ENCODE measurements at places on chromosomes 4 and X.
A peak's percentile ranks its signal among the peaks of the same experiment; 100 is the strongest.

DNA sequence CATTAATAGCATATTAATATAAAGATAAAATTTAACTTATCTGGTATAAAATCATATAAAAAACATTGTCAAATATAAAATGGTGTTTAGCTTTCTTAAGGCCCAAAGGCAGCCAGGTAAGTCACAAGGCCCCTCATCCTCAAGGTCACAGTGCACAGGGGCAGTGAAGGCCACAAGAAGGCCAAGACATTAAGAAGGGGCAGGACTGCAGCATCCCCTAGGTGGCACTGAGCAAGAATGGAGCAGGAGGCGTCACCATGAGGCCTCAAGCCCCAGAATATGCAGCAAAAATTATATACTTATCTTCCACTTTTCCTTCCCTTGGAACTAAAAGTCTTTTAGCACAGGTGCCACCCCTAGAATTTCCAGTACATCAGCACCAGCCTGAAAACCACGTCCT, 49.5 kb upstream of the MAGEA8 start:
- DNase-seq: no peak

- peak; percentile 16 for DNase-seq
These were observed at the start of gene MAP7D2 for GRCh38 chrX:20116577-20117240. TSS of gene MAP7D2 (minus strand) at chrX:20116907. CDS start at chrX:20116879, 28 bp downstream.

GRCh38 chr4:187364401-187364800, 631.2 kb upstream of the ZFP42 start:
- no peak for DNase-seq

- DNase-seq: no peak
These were observed 94.0 kb downstream of the AFAP1 start for GRCh38 chr4:7845493-7846128.

GRCh38 chr4:89939994-89940393, 45.3 kb downstream of the MMRN1 start:
- DNase-seq: peak; percentile 12

DNA sequence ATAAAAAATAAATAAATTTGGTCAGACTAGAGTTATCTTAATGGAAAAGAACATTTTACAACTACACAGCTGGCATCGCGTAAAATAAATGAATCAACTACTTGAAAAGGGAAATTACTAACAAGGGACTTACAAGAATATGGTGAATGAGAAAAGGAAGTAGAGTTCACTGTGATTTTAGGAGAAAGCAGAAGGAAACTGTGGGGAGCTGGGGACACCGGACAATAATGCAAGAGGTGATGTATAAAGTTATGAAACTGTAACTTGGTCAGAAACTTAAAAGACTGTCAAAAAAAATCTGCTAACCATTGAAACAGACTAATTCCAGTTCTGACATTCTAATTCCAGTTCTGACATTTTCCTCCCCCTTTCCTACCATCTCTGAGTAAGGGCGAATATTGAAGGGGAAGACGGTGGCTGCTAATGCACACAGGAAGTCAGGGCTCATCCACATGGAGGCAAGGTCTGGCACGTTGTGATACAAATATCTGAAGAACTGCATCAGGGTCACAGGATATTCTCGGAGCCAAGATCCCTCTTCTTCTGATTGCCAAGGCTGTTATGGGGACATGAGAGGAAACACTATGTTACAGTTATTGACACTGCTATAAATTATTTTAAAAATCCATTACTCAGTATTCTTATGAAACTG, 170.5 kb downstream of the CDS1 start:
- no peak for DNase-seq

GRCh38 chrX:12128017-12128416, 10.3 kb upstream of the FRMPD4 start:
- no peak for DNase-seq

DNA sequence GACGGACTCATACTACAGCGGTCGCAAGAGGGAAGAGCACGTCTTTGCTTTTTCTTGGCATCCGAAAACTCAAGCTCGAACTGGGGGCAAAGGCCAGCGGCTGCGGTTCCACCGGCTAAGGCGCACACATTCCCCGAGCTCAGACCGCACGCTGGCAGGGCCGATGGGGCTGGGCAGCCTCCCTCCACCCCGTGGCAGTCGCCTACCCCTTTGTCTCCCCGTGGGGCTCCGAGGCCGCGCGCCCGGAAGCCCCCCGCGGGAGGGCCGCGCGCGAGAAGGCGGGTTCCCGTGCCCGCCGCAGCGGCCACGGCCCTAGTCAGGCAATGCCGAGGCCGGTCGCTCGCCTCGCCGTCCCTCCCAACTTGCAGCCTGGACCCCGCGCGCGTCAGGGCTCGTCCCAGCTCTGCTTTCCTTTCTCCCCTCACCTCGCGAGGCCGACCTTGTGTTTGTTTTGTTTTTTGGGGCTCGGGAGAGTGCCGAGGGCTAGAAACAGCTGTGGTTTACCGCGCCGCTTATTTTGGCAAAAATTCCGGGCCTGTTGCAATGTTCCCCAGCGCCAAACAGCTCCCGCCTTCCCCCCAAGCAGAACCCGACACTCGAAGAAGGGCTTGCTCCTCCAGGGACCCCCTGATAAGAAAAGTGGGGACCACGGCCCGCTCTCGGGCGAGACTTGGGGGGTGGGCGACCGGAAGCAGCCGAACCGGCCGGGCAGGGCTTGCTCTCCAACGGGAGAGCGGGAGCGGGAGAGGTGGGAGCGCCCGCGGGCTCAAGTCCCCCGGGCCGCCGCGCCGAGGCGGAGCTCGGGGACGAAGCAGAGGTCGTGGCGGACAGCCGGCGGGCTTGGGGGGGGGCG, 561 bp upstream of the N4BP2 start:
- DNase-seq: peak; percentile 80

GRCh38 chr4:26020083-26020668, 106.2 kb downstream of the SMIM20 start:
- DNase-seq: peak; percentile 27

DNA sequence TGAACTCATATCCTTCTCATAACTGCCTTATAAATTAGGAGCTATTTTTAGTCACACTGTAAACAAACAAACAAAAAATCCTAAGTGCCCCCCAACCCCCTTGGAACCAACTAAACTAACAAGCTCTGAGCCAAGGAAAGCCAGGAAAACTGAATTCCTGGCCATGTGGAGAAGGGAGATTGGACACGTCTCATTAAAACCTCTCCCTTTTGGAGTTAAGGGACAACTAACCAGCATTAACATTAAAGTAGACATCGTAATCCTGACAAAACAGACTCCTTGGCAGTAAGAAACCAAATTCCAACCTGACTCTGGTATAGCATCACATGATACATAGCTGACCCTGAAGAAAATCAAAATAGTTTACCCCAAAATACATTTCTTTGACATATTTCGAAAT, 937.1 kb upstream of the GRIA3 start:
- no peak for DNase-seq

- DNase-seq: no peak
These were observed 133.2 kb downstream of the KDM6A start for GRCh38 chrX:45006002-45006800.

DNA sequence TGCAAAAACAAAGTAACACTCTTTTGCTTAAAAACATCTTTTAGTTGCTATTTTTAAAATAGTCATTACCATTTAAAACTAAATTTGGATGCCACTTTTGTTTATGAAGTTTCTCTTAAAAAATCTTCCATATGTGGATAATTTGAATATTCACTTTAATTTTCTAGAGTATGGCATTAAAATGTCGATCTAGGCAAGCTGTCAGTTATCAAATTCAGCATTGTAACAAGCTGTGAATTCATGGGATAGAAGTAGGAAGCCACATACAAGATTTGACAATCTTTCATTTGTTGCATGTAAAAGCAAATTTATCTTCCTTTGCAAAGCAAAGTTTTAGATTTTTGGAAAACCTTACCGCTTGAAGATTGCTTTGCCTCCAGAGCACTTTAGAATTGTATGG, 191.5 kb downstream of the ARHGAP10 start:
- no peak for DNase-seq

GRCh38 chr4:159487284-159487747, 384.4 kb downstream of the RAPGEF2 start:
- peak; percentile 85 for DNase-seq

DNA sequence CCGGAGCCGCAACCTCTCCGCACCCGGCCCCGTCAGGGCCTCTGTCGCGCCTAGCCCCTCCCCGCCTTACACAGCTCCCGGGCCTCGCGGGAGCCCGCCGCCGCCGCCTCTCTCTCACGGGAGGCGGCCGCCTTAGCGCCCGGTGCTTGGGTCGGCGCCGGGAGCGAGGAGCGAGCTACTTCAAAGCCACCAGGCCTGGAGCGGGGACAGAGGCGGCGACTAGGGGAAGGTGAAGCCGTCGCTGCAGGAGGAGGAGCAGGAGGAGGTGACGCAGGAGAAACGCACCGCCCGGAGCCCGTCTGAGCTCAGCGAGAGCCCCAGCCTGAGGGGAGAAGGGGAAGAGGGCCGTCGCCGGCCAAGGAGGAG, 250 bp downstream of the USP9X start:
- DNase-seq: no peak

GRCh38 chr4:47390428-47391125, 72.9 kb downstream of the COMMD8 start:
- DNase-seq: no peak

GRCh38 chrX:118627084-118627758, 100.2 kb upstream of the IL13RA1 start:
- no peak for DNase-seq

- no peak for DNase-seq
These were observed 699.3 kb upstream of the ADGRL3 start for GRCh38 chr4:60500810-60501209.

- DNase-seq: no peak
These were observed 321.9 kb downstream of the CFAP47 start for GRCh38 chrX:36241397-36241796.

GRCh38 chrX:16577483-16578029, 72.4 kb upstream of the S100G start:
- no peak for DNase-seq

GRCh38 chr4:44319129-44319528, 129.5 kb downstream of the KCTD8 start:
- no peak for DNase-seq

DNA sequence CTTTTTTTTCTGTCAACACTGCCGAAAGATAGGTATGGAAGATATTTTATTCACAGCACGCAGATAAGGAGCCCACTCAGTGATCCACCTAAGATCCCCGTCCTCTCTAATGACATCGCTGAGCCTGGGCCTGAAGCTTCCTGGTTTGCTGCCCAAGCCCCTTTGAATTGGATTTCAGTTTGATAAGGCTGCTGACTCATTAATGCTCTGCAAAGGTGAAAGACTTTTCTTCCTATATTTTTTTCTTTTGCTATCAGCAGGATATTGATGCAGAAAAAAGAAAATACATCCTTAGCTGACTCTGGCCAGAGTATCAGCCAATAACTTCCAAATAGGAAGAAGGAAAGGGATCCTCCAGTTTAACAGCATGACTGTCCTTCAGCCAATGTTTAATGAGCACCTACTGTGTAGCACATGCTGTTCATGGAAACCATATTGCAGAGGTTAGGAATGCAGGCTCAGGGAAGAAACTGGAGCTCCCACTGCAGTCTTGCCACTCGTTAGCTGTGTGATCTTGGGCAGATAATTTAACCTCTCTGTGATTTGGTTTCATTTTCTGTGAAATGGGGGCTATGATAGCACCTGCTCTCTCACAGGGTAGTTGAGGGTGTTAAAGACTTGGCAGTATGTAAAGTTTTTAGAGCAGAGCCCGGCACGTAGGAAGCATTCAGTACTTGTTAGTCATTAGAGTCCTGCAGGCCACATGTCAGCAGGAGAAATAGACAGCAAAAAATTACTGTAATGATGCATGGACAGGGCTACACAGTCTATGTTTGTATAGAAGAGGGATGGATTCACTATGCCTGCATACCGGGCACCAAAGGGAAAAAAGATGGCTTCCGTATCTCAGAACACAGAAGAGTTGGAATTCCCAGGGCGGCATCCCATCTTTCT, 39.3 kb downstream of the EVC start:
- DNase-seq: no peak

GRCh38 chr4:10731690-10732089, 47.1 kb upstream of the CLNK start:
- DNase-seq: no peak

GRCh38 chr4:159926871-159927270, 824.0 kb downstream of the RAPGEF2 start:
- DNase-seq: no peak

- peak; percentile 28 for DNase-seq
These were observed 6.0 kb upstream of the NEXMIF start for GRCh38 chrX:74931214-74931613.

DNA sequence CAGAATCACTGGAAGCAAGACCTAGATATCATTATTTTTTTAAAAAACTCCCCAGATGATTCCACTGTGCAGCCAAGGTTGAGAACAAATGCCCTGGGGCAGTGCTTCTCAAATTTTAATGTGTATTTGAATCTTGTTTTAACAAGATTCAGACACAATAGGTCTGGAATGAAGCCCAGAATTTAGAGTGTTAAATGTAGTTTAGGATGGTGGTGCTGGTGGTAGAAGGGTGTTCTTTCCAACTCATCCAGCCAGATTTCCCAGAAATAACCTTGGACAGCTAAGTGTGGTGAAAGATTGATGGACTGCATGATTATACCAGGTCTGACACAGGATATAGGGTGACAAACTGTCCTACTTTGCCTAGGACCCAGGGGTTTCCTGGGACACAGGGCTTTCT, 120.1 kb upstream of the MED14 start:
- DNase-seq: no peak

GRCh38 chr4:156060661-156061060, 107.0 kb upstream of the CTSO start:
- DNase-seq: no peak

- no peak for DNase-seq
These were observed 8.8 kb downstream of the TAPT1 start for GRCh38 chr4:16217300-16218051.

DNA sequence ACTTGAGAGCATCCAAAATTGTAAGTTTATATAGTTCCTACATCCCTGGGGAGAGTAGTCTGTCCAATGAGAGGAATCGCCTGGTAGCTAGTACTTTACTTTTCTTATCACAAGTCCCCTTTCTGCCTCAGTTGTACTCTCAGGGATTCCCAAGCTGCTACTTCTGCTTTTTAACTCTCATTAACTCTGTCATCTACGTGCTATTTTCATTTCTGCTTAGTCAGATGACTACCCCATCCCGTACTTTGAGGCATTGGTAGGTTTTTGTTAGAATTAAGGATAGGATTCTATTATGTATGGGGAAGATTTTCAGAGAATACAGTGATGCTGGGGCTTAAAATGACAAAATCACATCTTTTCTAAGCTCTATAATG, 24.7 kb downstream of the RBPJ start:
- no peak for DNase-seq

GRCh38 chr4:6598641-6599040, 23.7 kb downstream of the MAN2B2 start:
- DNase-seq: no peak

GRCh38 chr4:17187003-17187402, 288.6 kb upstream of the LDB2 start:
- DNase-seq: no peak
